ENCODE measurements at places on chromosomes 16 and 17. TPM values are rescaled to one million over a fixed set of nuclear protein-coding genes. Genes with fewer than 3 reads are reported as not detected.

C16orf46 gene
- 0.53 TPM for total RNA-seq

HBA2 gene
- not detected for total RNA-seq

DNA sequence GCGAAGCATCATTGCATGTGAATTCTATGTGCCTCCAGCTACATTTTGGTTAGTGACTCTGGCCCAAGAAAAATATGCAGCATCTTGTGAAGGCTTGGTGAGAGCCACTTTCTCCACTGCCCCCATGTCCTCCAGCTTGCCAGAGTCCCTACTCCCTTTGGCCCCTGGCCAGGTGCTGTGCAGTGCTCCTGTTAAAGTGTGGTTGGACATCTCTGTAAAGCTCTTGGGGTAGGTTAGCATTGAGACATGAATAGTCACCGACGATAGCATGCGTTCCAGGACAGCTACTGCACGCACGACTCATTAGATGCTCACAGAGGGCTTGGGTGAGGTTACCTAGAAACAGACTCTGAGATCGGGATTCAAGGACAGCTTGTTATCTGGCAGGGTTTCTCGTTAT is 48.6 kb downstream of the FOXL1 start:
- DNase-seq = no peak

- no peak for DNase-seq
Observed at GRCh38 chr16:67252609-67253497, 4.1 kb downstream of the SLC9A5 start.

DNA sequence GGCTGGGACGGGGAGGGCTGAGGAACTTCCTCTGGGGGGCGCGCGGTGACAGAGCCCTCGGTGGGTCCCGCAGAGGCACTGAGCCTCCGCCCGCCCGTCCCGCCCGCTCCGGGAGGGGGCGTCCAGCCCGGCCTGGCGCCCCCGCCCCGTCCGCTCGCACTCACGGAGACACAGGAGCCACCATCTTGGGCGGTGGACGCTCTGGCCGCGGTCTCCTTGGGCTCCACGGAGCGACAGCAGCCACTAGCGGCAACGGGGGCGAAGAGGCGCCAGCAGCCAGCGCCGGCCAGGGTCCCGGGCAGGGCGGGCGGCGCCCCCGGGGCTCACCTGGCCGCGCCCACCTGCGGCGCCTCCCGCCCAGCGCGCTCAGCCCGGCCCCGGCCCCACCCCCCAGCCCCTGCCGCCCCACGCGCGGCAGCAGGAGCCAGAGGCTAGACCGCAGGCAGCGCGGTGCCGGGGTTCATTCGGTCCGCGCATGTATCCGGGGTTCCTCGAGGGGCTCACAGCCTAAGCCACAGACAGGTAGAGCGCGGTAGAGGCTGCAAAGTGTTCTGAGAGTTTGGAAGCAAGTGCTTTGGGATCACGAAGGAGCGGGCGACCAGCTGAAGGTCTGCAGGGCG is at the start of gene C17orf113:
Gene C17orf113, minus strand, starts transcription at position 209 of the 620 bp plus-strand sequence. CDS start 7,225 bp downstream, outside the sequence.
- peak; percentile 36 for DNase-seq

GRCh38 chr16:76797457-76797856 is 393.5 kb upstream of the MON1B start:
- no peak for DNase-seq

DNA sequence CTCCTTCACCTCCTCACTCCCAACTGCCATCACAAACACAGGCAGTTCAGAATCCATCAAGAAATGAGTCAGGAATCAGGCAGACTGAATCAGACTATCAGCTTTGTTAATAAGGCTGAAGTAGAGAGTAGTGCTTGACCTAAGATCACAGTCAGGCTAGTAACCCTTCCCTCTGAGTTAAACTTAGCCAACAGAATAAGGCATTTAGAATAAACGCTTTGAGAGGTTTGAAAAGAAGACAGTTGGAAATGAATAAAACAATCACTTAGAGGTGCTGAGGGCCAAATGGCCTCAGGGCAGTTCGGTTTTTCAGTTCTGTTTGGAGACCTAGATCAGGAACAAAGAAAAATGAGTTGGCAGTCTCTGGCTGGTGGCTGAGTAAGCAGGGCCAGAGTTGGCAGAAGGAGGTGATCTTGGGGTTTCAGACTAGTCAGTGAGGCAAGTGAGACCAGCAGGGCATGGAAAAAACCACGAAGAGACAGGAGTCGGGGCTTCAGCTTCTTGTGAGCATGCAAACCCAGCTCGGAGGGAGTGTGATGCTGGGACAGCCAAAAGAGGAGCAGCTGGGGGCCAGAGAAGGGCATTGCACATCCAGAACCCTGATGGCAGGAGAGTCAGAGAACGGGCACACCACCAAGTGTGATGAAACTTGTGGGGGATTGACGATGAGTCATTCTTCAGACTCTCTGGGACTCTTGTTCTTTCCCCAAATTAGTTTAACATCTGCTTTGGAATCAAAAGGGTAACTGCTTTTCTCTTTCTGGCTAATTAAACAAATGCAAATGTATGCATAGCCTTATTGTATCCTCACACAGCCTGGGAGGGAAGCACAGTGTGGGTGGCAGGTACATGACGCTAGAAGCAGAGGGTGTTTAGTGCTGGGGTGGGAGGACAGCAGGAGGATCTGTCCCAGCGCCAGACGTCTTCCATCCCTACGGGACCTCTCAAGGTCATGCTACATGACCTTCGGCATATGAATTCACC is 54.8 kb downstream of the SPECC1 start:
- DNase-seq = no peak

DNA sequence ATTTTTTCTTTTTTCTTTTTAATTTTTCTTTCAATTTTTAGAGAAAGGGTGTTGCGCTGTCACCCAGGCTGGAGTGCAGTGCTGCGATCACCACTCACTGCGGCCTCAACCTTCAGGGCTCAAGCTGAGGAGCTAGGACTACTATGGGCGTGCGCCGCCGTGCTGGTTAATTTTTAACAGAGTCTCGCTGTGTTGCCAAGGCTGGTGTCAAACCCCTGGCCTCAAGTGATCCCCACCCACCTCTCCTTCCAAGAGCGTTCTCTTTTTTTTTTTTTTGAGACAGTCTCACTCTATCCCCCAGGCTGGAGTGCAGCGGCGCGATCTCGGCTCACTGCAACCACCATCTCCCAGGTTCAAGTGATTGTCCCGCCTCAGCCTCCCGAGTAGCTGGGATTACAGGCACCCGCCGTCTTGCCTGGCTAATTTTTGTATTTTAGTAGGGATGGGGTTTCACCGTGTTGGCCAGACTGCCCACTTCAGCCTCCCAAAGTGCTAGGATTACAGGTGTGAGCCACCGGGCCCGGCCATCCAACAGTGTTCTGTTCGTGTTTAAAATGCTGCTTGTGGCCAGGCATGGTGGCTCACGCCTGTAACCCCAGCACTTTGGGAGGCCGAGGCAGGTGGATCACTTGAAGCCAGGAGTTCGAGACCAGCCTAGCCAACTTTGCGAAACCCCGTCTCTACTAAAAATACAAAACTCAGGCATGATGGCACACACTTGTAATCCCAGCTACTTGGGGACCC is 14.5 kb upstream of the RPL13 start:
- DNase-seq = no peak

GRCh38 chr16:63808730-63809129 is 1313.1 kb downstream of the CDH11 start:
- no peak for DNase-seq

GRCh38 chr17:61475726-61476125 is 23.5 kb downstream of the TBX4 start:
- no peak for DNase-seq

GRCh38 chr16:63787014-63787413 is 1334.8 kb downstream of the CDH11 start:
- no peak for DNase-seq

GRCh38 chr17:72479113-72479512 is 358.3 kb downstream of the SOX9 start:
- no peak for DNase-seq

GRCh38 chr16:9458816-9459215 is 367.4 kb downstream of the HAPSTR1 start:
- DNase-seq = no peak

OSGIN1 gene
- total RNA-seq = 8.6 TPM

GRCh38 chr16:73074382-73074781 is 26.5 kb upstream of the ZFHX3 start:
- no peak for DNase-seq
